ENCODE measurements at places on chromosomes 12 and 14.
A peak's percentile ranks its signal among the peaks of the same experiment; 100 is the strongest.

DNA sequence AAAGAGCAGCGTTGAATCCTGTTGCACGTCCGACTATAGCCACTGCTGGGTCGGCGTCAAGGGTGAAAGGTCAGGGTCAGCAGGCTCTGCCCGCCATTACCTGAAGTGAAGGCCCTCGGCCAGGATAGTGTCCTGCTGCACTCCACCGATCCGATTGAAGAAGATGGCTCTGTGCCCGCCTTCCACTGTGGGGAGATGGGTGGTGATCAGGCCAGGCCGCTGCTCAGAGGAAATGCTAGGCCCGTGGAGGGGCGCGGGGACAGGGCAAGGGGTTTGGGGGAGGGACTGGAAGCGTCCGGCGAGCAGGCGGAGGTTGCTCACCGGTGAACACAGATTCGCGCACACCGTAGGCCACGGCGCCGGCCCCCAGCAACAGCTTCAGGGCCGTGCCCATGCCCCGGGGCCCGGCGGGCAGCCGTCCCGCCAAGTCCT is 352 bp downstream of the PHB2 start:
- DNase-seq: no peak

DNA sequence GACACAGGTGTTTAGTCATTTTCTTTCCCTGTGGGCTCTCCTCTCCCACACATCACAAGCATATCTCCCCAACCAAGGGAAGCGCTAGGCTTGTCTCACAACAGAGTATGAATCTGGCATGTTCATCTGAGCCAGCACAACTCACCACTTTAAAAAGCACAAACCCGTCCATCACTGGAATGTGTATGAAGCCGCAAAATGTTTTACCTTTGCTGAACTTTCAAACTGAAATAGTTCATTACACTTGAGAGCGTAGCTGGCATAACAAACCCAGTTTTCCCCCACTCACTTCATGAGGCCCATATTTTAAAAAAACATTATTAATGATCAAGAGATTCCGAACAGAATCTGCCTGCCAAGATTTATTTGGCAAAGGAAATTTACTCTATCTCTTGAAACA is 15.8 kb downstream of the NID2 start:
- DNase-seq: no peak

- DNase-seq: no peak
Measured at GRCh38 chr12:112676507-112676906, 115.0 kb upstream of the RPH3A start.

- DNase-seq: peak; percentile 58
Measured at GRCh38 chr14:73491256-73492042, 716 bp downstream of the RIOX1 start.

DNA sequence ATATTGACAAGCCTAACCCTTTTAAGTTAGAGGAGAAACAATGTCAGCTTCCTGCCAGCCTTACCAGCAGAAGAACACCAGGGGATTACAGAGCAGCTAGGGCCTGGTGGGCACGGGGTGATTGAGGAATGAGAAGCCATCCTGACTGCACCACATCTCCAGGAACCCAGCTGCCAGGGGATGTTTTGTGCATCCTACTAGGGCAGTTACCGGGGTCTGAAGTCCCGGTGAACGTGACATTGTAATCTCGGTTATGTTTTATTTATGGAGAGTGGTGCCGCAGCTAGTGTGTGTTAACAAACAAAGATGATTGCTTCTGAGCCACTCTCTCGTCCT is 115.9 kb downstream of the BCL11B start:
- DNase-seq: no peak

- DNase-seq: no peak
Measured at GRCh38 chr14:55303691-55304145, 32.5 kb downstream of the FBXO34 start.

DNA sequence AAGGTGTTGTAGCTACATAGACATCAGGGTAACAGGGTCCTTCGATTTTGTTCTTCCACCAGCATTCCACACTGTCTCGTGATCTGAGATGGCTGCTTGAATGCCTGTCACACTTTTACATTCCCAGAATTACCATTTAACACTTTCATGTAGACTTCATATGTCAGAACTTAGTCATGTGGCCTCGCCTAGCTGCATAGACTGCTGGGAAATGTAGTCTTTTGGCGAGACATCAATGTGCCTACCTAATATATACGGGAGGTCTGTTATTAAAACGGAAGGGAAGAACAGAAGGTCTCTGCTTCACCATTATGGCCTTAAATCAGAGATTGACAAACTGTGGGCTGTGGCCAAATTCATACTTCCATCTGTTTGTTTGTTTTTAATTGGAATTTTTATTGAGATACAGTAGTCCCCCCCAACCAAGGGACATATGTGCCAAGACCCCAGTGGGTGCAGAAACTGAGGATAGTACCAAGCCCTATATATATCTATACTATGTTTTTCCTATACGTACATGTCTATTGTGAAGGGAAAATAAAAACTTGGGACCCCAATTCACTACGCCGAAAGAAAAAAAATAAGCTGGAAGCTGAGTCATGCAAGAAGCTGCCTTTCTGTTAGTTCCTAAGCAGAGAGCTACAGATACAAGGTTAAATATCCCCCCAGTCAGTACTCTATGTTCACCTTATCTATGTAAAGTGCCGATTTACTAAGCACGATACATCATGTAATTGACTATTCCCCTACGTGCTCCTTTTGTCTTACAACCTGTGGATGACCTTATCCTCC is 11.3 kb upstream of the HRK start:
- no peak for DNase-seq

DNA sequence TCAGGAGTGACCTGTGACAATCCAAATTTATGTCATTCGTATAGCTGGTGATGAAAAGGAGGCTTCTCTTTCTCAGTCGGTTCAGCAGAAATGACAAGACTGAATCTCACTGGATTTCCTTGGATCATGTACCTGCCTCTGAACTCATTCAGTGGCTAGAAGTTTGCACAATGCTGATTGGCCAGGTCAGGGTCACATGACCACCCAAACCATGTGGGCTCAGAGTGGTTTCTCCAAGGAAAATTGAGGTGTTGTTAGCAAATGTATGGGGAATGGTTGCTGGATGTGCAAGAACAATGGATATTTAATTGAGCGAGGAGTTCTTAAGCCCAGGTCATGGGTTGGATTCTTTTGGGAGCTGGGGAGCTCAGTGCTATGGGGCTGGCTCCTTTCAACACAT is 227.5 kb downstream of the AACS start:
- no peak for DNase-seq

DNA sequence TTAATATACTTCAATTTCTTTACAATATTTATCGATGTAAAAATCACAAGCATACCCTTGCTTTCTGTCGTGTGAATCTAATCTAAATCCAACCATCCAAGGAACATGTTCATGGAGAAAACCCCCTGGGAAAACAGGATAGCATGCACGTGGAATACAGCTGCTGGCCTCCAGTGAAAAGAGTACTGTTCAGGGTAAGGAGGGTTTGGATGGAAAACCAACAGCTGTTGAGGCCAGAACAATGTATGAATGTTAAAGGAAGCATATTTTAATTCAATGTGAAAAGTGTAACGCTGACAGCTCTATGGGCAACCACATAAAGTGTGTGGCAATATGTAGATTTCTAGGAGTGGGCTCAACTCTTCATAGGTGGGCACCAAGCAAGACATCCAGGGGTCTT is 344.0 kb downstream of the TMEM132D start:
- DNase-seq: no peak

DNA sequence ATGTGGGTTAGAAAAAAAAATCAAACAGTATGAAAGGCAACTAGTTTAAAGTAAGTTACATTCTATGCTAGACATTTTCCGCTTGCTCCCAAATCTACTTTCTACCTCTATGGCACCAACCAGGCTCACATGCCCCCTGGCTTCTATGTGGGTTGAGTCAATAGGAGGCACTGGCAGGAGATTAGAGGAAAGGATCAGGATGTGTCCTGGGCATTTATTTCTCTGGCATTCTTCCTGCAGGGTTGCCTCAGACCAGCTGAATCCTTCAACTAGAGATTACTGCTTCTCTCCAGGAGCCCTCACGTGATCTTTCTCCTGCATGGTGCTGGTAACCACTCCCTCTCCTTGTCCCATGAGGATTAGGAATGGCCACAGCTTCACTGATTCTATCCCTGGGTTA is 14.9 kb upstream of the CCDC60 start:
- no peak for DNase-seq

GRCh38 chr12:42236017-42236416 is 2.0 kb downstream of the YAF2 start:
- no peak for DNase-seq

- DNase-seq: no peak
Measured at GRCh38 chr12:93818488-93819049, 141.4 kb downstream of the CRADD start.

- no peak for DNase-seq
Measured at GRCh38 chr12:4441355-4442335, 4.0 kb downstream of the FGF6 start.

DNA sequence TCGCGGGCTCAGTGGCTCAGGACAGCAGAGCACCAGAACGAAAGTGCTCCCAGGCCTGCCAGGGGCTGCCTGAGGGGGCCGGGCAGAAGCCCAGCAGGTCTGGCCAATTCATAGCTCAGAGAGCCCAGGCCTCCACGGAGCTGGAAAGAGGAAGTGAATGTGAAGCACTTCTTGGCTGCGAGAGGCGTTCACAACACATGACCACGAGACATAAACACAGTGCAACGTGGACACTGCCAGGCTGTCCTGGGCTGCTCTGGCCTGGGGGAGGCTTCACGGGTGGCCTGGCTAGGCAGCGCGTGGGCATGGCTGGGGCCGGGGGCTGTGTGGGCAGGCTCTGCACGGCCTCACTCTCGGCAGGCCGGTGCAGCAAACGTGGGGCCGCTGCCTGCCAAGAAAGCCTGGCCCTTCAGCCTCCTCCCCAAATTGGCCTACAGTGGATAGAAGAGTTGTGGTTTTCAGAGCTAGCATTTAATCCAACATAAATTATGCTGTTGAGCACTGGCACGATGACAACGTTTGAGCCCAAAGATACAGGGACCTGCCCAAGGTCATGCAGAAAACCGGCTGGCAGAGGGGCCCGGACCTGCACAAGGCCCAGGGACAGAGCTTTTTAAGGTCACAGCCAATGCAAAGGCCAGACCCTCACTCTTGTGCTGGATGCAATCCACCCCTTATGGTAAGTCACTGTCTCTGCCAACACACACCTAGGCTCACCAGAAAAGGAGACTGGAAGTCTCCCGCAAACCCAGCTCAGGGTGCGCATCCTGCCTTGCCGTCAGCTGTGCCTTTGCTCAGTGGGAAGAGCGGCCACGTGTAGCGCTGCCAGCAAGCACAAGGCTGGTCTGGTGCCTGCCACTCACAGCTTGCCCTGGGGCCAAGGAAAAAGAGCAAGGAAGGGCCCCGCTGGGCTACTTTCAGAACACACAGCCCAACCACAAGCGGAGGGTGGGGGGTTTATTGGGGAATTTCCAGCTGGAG is 8.6 kb downstream of the SLC25A29 start:
- peak; percentile 82 for DNase-seq

DNA sequence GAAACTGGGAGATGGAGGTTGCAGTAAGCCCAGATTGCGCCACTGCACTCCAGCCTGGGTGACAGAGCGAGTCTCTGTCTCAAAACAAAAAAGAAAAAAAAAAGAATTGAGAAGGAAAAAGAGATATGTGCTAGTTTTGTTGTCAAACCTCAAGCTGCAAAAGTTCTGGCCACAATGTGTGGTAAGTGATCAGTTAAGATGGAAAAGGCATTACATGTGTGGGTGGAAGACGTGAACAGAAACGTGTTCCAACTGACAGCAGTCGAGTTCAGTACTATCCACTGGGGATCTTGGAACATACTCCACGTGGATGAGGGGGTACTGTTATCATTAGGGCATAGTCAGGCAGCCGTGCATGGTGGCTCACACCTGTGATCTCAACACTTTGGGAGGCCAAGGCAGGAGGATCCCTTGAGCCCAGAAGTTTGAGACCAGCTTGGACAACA is 17.3 kb downstream of the GPR68 start:
- no peak for DNase-seq

DNA sequence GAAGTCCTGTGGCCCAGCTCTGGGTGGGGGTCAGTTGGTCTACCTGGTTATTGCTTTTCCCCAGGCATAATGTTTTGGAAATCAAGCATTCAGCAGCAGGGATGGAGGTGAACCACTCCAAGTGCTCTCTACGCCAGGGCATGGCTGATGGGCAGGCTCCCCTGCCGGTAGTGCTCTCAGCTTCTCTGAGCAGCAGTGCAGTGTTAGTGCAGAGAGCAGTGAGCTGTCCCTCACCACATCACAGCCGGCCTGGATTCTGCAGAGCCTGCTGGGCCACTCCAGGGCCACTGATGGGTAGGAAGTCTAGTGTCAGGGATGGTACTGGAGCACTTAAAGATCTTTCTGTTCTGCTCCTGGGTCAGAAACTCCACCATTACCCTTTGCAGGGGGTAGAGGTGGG is 151.1 kb downstream of the CALM1 start:
- DNase-seq: no peak

GRCh38 chr12:80967565-80967964 is 29.8 kb upstream of the LIN7A start:
- DNase-seq: no peak

DNA sequence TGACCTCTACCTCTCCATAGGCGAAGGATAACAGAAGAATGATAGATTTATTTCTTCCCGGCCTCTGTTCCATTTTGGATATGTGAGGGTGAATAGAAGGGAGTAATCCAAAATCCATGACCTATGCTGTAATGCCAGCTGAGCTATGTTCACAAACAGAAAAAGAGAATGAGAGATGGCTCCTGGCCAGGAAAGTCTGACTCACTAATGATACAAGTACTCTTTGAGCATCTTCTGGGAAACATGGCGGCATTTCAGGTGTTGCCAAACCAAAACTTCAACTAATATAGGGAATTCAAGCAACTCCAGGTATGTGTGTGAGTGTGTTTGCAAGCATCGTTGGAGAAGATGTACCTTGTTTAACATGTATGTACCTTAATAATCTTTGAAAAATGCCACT is 55.1 kb downstream of the MED13L start:
- no peak for DNase-seq

DNA sequence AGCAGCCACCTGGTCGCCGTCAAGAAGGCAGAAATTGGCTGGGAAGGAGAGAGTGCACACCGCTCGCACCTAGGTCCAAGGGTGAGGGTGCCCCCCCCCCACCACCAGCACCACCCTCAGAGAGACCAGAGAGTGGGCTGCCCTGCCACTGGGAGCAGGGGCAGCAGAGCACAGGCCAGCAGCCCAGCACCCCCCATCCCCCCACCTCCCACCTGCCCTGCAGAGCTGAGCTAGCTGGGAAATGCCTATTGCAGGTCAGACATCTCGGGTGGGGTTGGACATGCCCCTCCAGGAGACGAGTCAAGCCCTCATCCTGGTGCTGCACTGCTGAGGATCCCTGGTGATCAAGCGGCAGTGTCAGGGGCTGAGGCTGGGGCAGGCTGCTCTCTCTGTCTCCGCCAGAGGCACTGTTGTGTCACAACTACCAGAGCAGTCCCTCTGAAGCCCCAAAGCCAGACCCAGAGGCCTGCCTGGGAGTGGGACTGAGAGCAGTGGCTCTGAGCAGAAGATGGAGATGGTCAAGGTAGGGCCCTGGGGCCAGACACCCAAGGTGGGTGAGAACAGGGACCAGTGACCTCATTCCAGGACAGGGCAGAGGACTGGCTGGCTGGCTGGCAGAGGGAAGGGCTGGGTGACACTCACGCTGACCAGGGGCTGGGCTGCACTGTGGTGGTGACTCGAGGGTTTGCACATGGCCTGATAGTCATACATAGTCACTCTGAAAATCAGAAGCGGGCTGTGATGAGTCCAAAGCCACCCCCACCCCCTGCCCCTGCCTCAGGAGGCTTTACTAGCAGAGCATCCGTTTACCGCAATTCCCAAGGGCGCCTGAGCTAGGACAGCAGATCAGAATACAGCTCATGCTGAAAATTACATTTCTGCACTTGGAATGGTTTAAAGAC is 19.7 kb upstream of the LRTM2 start:
- DNase-seq: peak; percentile 9

- no peak for DNase-seq
Measured at GRCh38 chr12:106583242-106584103, 669 bp downstream of the RFX4 start.

- no peak for DNase-seq
Measured at GRCh38 chr12:93780101-93780641, 103.0 kb downstream of the CRADD start.
